AML-193 (cell line): ENCODE measurements at places on chromosomes 4 and X.

GRCh38 chr4:14008494-14008893 is 381.0 kb upstream of the BOD1L1 start:
- peak; percentile 61 for DNase-seq

DNA sequence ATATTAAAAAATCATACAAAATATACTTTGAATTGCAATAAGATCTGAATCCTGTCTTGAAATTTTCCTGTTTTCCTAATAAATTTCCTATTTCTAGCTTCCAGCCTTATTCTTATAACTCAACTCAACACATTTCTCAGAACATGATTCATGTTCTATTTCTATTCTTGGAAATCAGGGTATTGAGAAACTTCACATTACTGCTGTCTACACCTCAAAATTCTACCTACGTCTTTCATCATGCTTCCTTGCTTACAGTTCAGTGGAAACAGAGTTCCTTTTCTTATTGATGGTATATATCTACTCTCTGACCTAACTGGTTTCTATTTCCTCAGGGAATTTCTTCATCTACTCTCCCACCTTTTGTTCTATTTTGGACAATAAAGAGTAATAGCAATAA is 2139.0 kb downstream of the ARAP2 start:
- no peak for DNase-seq

GRCh38 chr4:143083756-143084472 is 100.8 kb upstream of the USP38 start:
- DNase-seq = no peak

- no peak for DNase-seq
Observed at GRCh38 chr4:88705805-88706492, 8.3 kb upstream of the NAP1L5 start.

DNA sequence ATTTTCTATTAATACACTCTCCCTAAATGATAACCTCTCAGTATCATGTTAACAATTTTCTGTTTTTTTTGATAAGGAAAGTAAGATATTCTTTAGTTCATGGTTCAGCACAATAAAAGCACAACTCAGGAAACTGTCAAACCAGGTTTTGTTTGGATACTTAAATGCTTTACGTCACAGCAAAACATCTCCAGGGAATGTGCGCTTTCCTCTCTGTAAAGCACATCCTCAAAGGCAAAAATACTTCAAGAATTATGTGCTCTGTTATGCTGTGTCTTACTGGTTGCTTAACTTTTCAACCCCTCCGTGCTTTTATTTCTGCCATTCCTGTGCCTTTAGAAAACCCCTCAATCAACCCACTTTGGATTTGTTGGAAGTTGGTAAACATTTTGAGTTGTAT is 27.8 kb downstream of the SNX25 start:
- DNase-seq = no peak

DNA sequence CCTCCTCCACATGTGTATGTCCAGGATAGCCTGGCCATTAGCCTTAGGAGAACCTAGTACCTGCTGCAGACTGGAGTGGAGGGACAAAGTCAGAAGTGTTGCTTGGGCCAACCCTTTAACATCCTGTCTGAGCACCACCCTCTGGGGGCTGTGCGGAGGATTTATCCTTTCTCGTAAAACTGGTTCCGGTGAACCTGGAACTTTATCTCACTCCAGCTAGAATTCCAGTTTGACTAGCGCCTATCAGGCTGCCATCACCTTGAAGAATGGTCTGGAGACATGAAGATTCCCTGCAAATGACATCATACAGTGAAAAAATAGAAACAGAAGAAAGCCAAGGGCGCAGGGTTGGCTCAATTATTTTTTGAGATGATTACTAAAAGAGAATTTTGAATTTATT is 4.0 kb downstream of the TCEAL8 start:
- DNase-seq = no peak

- no peak for DNase-seq
Observed at GRCh38 chr4:137711502-137711901, 179.2 kb upstream of the PCDH18 start.

DNA sequence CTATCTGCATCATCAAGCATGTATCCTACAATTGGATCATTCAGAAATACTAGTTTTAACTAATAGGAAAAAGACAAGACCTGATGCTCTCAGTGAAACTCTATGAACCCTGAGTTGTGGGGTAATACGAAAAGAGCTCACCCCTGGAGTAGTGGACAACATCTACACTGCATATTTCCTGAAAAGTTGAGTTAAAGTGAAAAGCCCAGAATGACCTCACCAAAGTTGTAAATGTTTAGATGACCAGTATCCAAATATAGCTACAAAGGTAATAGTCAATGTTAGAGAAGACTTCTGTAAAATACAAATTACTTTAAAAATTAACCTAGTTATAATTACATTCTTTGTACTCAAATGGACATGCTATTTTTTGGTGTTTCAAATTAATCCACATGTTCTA is 52.8 kb upstream of the SRPX start:
- DNase-seq = no peak

DNA sequence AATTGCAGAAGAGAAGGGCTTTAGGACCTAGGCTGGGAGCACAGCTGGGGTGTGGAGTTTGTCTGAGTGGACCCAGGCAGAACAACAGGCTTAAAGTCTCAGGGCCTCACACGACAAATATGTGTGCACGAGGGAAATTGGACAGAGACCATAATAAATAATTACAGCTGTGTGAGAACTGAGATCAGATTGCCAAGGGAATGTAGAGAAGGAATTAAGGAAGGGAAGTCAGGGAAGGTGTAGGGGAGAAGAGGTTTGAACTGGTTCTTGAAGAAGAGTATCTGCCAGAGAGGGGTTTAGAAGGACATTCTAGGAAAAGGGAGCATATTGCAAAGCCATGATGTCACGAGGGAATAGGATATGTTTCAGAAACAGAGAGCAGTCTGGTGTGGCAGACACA is 120.7 kb upstream of the TSPAN5 start:
- no peak for DNase-seq

DNA sequence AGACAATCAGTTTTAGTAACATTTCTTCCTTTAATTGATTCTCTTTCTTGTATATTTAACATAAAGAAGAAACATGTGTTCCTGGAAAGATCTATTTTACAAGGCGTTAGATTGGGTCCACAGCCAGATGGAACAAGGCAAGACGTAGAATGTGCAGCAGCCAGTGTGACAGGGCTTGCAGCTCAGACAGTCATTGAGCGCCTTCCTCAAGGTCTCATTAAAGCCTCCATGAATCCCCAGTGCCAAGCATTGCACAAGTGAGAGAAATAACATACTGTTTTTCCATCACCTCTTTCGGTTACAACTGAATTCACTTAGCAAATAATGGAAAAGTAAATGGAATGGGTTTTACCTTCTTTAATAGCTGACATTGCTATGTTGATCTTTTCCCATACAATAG is 292.5 kb downstream of the USP46 start:
- no peak for DNase-seq

GRCh38 chr4:39526765-39527295 is 409 bp downstream of the UGDH start:
- no peak for DNase-seq

- no peak for DNase-seq
Observed at GRCh38 chr4:68693325-68694075, 23.0 kb upstream of the UGT2B15 start.

- DNase-seq = no peak
Observed at GRCh38 chr4:27293831-27294230, 433.2 kb downstream of the STIM2 start.

DNA sequence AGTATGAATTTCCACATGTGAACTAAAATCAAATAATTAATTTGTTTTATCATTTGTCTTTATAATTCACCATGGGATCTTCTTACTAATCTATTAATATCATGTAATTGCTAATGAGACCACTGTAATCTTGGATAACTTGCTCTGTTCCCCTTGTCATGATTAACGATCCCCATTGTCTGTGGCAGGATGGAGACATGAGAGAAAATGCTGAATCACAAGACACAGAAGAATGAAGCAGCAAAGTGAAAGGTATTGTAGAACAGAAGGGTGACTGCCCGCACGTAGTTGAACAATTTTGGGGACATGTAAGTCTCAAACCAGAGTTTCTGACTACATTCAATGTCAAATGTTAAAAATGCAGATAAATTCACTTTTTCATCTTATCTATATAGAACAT is 135.2 kb downstream of the EPHA5 start:
- no peak for DNase-seq

DNA sequence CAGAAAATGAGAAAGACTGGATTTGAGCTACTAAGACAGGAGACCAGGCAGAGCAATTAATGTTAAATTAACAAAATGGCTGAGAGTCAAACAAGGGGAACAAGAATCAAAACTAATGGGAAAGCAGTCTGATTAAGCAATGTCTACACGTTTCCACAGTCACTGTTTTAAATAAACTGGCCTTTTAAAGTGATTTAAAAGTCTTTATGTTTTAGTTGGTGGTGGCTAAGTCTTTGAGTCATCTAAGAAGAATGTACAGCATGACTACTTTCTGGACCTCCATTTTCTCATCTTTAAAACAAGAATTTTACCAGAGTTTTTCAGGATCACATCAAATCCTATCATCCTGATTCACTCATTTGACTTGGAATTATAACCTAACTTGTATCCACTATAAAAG is 233.8 kb downstream of the ENOX2 start:
- no peak for DNase-seq

GRCh38 chrX:70455366-70456202 is 10.9 kb downstream of the DLG3 start:
- no peak for DNase-seq

DNA sequence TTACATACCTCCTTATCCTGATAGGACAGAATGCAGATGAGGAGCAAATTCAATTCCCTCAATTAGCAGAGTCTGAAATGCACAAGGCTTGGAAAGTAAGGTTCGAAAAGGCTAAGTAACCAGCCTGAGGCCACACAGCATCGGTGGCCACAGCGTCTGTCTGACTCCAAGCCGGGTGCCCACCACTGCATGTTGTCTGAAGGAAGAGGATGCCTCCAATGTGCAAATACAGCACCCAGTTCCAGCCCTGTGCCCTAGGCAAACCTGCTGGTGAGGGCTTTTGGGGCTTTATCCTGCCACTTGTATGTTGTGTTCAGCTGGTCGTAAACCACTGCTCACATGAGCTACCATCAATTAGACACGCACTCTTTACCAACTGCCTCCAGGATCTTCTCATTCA is 48.6 kb upstream of the PPP2R2C start:
- no peak for DNase-seq

DNA sequence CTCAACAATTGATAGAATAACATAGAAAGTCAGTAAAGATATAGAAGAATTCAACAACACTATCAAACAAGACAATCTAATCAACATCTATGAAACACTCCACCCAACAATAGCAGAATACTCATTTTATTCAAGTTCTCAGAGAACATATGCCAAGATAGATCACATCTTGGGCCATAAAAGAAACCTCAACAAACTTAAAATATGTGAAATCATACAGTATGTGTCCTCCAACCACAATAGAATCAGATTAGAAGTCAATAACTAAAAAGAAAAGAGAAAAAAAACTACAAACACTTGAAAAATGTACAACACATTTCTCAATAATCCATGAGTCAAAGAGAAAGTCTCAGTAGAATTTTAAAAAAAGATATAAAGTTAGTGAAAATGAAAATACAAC is 78.6 kb upstream of the LDB2 start:
- DNase-seq = no peak

DNA sequence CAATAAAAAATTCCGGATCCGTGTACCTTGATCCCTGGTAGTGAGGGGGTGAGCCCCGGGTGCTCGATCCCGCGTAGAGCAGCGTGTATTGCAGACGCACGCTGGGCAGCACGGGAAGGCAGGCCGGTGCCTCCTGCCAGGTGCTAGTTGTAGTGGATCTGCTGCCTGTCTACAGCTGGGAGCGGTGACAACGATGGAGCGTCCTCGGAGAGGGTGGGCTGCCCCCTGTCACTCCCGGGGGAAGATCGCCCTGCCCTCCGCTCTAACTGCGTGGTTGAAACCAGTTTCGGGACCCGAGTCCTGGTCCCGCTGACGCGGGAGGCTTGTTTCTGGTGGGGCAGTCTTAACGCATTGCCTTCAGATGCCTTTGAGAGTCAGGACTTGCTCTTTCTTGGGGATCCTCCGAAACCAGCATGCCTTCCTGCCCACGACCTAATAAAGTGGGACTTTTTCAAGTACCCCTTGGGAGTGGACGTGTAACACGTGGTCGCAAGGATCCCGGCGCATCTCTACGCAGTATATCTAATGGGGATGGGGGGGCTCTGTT is 2.7 kb upstream of the NKX6-1 start:
- DNase-seq = no peak

GRCh38 chr4:128811571-128812441 is 2.3 kb downstream of the JADE1 start:
- peak; percentile 91 for DNase-seq

GRCh38 chr4:26529479-26529878 is 39.2 kb upstream of the CCKAR start:
- no peak for DNase-seq

GRCh38 chr4:95505151-95505550 is 43.6 kb downstream of the UNC5C start:
- no peak for DNase-seq

GRCh38 chrX:1902901-1903235 is 288.0 kb downstream of the ASMT start:
- no peak for DNase-seq

- DNase-seq = no peak
Observed at GRCh38 chrX:114075073-114075673, 508.7 kb upstream of the HTR2C start.

DNA sequence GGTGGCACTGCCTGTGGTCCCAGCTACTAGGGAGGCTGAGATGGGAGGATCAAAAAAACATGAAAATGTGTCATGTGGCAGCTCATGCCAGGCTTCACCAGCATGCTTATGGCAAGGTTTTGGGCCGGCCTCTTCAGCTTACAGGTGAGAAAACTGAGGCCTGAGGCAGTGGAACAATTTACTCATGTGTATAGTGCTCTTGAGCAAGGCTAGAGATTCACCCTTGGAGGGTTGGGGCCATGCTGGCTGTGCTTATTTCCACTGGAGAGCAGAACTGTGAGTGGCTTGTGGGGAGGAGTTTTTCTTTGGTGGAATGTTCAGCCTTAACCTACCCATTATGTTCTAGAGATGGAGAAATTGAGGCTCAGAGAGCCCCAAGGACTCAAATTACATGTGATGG is 31.8 kb downstream of the NSD2 start:
- DNase-seq = no peak

DNA sequence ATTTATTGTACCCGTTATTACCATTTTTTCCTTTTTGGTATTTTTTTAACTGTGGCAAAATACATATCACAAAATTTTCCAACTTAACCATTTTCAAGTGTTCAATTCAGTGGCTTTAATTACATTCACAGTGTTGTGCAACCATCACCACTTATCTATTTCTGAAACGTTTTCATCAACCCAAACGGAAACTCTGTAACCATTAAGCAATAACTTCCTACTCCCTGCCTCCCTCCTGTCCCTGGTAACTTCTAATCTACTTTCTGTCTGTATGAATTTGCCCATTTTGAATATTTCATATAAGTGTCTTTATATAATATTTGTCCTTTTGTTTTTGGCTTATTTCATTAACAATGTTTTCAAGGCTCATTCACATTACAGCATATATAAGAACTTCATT is 57.4 kb upstream of the MSN start:
- DNase-seq = peak; percentile 82

GRCh38 chrX:69088171-69088938 is 76.9 kb downstream of the PJA1 start:
- DNase-seq = no peak
